GM23338 (cell line): ENCODE measurements at places on chromosomes 3 and 15.

DNA sequence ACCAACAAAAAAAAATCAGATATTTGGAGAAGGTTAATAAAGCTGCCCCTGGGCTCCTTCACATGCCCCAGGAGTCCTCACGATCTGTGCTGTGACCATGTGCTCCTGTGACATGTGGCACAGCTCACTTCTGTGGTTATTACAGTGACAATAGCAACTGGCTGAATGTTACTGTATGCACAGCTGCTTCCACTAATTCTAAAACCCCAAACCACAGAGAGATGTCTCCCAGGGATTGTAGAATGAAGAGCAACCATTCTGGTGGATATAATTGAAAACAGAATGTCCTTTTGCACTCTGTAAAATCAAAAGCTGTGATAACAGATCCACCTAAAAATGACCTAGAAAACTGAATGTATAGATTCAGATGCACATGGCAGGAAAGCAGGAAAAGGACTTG is 489.2 kb upstream of the CNTN4 start:
- H3K27me3 ChIP-seq: no peaks in the 10 kb centered on the region
- DNase-seq: no peak
- H3K4me1 ChIP-seq: no peaks in the 10 kb centered on the region

DNA sequence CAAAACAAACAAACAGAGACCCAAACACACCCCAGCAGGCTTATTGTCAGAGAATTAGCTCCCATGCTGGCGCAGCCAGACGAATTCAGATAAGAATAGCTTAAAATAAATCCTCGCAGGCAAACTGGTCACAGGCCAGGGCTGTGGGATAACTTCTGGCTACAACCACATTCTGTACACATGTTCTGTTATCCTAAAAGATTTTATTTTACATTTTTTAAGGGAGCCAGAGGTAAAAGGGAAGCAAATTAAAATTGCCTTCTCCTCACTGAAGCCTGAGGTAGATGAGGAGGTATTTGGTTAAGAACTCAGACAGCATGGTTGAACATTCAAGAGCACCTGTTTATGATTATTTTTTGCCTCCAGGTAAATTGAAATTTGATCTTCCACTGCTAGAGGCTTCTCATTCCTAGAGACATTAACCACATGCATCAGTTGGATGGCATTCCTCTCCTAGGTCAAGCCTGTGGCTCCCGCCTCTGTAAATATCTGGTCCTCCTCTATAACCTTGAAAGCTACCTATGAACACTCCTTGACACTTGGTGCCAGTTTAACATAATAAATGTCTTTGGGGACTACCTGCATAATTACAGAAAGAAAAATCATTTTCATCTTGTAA is 190.3 kb downstream of the SATB1 start:
- no peaks in the 10 kb centered on the region for H3K27me3 ChIP-seq
- H3K27ac ChIP-seq: no peak overlapping the region
- peaks cover 35% of the 10 kb centered on the region for H3K4me1 ChIP-seq
- peak; percentile 27 for DNase-seq

GRCh38 chr3:42264399-42265058 is 1.5 kb downstream of the CCK start:
- peak overlapping the region; percentile 59; the same call in 1 of the 2 replicates for H3K4me3 ChIP-seq
- H3K27me3 ChIP-seq: peaks cover 48% of the 10 kb centered on the region
- no peak overlapping the region for H3K27ac ChIP-seq
- peak; percentile 82 for DNase-seq
- H3K36me3 ChIP-seq: no peaks in the 10 kb centered on the region
- H3K4me1 ChIP-seq: peaks cover 5% of the 10 kb centered on the region

DNA sequence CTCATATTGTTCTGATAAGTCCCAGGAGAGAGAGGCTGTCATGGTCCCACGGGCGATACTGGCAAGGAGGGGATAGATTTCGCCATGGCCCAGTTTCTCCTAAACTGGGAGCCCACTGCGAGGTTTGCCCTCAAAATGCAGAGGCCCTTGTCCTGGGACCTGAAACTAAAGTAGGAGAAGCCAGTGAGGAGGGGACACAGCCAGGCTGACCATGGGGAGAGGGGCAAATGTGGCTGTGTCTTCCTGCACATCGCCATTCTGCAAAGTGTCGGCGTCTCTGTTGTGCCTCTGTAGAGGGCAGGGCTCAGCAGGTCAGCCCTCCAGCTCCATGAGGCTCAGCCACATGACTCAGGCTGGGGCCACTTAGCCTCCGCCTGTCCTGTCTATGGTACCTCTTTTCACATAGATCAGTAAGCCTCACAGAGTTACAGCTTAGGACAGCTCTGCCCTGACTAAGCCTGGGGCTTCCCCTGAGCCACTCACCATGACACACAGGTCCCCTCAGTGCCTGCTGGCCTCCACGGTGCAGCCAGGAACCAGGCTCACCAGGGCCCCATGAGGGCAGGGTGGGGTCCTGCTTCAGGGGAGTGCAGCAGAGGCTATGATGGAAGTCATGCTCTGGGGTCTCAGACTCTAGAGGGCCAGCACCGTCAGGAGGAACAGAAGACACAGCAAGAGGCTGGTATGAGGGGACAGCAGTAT is 28.6 kb upstream of the PLXNA1 start:
- H3K27me3 ChIP-seq: no peaks in the 10 kb centered on the region
- H3K36me3 ChIP-seq: no peaks in the 10 kb centered on the region
- no peaks in the 10 kb centered on the region for H3K4me1 ChIP-seq
- no peak for DNase-seq
- H3K4me3 ChIP-seq: no peak overlapping the region

GRCh38 chr15:32878869-32879805 is 161.3 kb downstream of the GREM1 start:
- H3K27me3 ChIP-seq: no peaks in the 10 kb centered on the region
- DNase-seq: no peak
- no peaks in the 10 kb centered on the region for H3K4me1 ChIP-seq
- H3K4me3 ChIP-seq: no peak overlapping the region
- no peak overlapping the region for H3K27ac ChIP-seq

DNA sequence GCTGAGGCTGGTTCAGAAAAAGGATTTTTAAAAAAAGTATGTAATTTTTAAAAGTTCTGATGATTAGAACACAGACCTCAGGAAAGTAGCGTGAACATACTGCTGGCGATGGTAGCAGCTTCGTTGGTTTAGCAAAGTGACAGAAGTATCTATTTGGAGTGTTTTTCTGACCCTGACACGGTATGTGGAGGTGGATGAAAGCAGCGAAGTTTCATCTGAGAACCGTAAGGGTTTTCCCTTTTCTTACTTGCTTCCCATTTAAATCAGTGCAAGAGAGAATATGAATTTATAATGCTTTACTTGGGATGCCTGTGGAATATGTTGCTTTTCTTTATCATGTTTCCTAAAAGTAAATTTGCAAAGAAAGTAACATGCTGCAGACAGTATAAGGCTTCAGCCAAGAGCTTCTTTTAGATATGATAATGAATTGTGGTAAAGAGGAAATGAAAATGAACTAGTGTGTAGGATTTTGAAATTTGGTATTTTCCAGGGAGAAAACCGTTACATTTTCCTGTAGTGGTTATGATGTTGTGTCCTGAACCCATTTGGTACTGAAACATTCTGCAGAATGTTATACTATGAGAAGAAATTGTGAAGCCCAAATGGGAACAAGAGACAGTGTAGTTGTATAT is 3.9 kb downstream of the CHST2 start:
- no peak for DNase-seq
- H3K4me1 ChIP-seq: peaks cover 10% of the 10 kb centered on the region; the same call in 1 of the 2 replicates
- no peak overlapping the region for H3K4me3 ChIP-seq
- H3K36me3 ChIP-seq: no peaks in the 10 kb centered on the region; the same call in 1 of the 2 replicates
- peaks cover 21% of the 10 kb centered on the region for H3K27me3 ChIP-seq

DNA sequence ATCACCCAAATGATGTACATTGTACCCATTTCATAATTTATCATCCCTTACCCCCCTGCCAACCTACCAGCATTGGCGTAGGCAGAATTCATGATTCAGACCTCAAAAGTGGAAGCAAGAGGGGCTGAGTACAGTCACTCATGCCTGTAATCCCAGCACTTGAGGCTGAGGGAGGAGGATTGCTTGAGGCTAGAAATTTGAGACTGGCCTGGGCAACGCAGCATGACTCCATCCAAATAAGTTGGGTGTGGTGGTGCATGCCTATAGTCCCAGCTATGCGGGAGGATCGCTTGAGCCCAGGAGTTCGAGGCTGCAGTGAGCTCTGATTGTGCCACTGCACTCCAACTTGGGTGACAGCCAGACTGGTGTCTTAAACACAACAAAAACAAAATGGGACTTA is 10.4 kb downstream of the TTC14 start:
- H3K27me3 ChIP-seq: no peaks in the 10 kb centered on the region
- DNase-seq: no peak
- no peak overlapping the region for H3K4me3 ChIP-seq
- H3K36me3 ChIP-seq: peaks cover 33% of the 10 kb centered on the region
